NCI-H2081 (cell line): ENCODE measurements at places on chromosomes 4 and X.

GRCh38 chrX:145848448-145848847, 30.8 kb downstream of the SLITRK2 start:
- DNase-seq: no peak

DNA sequence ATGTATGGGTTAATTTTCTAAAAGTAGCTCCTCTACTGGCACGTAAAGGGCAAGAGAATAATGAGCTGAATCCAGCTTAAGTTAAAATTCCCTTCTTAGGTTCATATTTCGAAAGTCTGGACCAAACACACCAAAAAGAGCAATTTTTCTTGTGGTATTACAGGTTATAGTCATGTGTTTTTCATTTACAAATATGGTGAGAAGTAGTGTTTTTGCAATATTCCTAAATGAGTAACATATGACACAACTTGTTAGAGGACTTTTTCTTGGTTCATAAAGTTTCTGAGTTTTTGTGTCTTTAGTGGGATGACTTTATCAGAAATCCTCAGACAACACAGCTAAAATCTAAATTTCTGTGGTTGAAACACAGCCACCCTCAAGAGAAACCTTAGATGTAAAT, 172.1 kb downstream of the AFF2 start:
- no peak for DNase-seq

GRCh38 chr4:183014361-183015084, 84.5 kb upstream of the WWC2 start:
- DNase-seq: no peak

DNA sequence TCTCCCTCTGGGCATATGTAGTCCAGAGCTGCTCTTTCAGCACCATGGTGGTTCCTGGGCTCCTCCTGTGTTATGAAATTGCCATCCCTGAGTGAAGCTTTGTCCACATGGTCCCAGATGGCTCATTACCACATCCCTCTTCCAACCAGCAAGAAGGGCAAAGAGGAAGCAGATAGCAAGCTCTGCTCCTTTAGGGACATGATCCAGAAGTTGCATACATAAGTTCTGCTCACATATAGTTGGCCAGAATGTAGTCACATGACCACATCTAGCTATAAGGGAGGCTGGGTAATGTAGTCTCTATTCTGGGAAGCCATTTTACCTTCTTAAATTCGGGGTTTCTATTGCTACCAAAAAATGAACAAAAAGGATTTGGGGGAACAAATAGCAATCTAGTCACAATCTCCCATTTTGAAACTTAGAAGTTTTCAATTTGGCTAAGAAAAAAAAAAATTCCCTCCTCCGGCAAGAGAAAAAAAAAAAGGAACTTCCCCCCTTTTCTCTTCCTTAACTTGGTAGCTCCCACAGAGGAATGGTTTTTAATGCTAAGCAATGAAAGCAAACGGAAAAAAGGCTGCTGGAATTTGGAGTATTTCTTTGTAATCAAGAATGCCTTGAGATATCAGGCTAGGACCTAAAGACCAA, 88.2 kb upstream of the USP9X start:
- peak; percentile 2 for DNase-seq

DNA sequence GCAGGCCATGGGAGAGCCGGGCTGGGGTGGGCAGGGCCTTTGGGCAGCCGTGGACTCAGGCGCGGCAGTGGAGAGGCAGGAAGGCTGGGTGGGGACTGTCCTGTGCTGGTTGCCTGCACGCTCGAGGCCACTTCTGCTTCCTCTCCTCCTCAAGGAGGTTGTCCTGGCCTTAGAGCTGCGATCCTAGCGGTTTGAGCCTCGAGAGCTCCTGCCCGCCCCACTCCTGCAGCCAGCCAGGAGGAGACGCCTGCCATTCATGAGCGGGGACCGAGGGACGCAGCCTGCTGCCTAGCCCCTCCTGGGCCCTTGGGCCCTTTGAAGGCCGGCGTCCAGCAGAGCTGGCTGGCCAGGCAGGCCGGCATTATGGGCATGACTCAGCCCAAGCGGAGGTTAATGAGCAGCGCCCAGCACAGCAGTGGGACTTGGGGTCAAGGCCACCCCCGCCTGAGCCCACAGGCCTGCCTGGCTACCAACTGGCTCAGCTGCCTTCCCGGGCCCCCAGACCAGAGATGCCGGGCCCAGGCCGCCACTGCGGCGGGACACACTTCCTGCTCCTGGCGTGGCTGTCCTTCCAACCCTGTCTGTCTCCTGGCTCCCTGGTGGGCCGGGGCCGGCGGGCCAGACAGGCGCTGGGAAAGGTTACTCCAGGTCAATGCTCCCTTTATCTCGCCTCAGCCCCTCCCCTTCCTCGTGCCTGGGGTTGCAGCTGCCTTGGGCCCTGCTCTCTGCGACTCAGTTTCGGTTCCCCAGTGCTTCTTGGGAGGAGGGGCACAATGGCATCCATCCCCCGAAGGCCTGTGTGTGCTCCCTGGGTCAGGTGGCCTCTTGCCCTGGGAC, 1.8 kb downstream of the ABCD1 start:
- no peak for DNase-seq

DNA sequence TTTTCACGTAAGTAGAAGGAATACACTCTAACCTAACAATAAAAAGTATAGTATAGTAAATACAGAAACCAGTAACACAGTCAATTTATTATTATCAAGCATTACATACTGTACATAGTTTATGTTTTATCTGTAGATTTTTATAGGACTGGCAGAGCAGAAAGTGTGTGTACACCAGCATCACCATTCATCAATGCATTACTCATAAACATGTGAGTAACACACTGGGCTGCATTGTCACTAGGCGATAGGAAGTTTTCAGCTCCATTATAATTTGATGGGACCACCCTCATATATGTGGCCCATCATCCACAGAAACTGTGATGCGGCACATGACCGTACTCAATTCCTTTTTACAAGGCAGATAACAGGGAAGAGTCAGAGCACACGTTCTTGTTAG, 137.8 kb upstream of the RBPJ start:
- no peak for DNase-seq

DNA sequence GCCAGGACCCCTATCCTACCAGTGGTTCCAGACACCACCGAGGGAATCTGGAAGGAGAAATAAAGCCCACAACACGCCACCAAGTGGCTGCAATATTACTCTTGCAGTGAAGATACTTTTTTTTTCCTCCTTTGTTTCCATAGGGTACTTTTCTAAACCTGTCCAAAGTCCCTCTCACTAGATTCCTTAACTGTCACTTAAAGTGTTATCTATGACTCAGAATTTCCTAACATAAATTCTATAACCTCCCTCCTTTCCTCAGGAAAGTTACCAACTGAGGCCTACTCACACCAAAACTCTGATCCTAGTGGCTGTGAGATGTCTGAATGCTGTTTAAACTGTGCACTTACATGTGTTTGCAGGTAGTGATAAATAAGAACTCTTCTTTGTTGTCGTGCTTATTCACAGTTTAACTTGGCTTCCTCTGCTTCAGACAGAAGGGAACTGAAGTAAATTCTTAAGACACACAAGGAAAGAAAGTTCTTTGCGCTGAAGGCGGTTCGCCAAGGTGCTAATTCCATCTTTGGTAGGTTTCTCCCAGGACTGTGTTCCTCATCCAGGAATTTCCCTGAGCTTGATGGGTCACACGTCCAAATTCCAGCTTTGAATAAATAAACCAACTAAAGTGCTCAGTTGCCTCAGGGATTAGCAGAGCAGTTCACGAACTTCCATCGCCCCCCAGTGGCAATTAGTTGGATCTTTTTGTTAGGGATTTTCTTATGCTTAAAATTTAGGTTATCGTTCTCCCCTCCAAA, 10.7 kb upstream of the HCCS start:
- peak; percentile 8 for DNase-seq

DNA sequence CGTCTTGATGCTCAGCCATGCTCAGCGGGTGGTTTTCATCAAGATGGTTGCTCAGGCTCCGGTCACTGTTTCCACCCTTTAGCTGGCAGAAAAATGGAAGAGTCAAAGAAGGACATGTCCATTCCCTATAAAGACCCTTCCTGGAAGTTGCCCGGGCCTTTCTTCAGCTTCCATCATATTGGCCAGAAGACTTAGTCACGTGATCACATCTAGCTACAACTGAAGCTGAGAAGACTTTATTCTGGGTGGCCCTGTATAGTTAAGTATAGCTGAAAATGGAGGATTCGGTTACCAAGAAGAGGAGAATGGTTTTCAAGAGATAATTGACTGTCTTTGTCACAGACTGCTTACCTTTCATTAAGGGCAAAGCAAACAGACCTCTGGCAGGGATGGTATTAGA, 296.7 kb upstream of the CASK start:
- peak; percentile 2 for DNase-seq
